ENCODE measurements at places on chromosomes 3 and 15.
A peak's percentile ranks its signal among the peaks of the same experiment; 100 is the strongest.

- no peak for DNase-seq
Observed at GRCh38 chr15:45873781-45874180, 239.0 kb downstream of the SQOR start.

GRCh38 chr15:77312523-77312922 is 107.4 kb downstream of the PEAK1 start:
- DNase-seq = no peak

- DNase-seq = peak; percentile 68
Observed at GRCh38 chr3:109081746-109082510, 36.0 kb downstream of the MORC1 start.

- no peak for DNase-seq
Observed at GRCh38 chr15:98427321-98427720, 221.0 kb upstream of the IGF1R start.

- no peak for DNase-seq
Observed at GRCh38 chr3:23985747-23986544, 40.9 kb downstream of the NR1D2 start.

- no peak for DNase-seq
Observed at GRCh38 chr15:67018441-67018840, 47.0 kb upstream of the SMAD3 start.

DNA sequence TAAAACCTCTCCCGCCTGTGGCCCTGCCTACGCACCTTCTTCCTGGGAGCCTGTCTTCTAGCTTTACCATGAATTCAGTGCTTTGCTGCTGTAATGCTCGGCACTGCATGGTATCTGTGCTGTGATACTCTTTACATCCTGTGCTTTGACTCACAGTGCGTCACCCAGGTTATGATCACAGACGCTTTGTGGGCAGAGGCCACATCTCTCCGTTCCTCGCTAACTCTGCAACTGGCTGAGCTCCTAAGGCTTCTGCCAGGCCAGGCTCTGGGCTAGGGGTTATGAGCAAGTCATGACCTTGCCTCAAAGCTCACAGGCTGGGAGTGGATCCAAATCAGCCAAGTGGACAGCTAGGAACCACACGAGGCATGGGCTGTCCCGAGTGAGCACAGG is 23.2 kb downstream of the SPTBN5 start:
- DNase-seq = peak; percentile 65

DNA sequence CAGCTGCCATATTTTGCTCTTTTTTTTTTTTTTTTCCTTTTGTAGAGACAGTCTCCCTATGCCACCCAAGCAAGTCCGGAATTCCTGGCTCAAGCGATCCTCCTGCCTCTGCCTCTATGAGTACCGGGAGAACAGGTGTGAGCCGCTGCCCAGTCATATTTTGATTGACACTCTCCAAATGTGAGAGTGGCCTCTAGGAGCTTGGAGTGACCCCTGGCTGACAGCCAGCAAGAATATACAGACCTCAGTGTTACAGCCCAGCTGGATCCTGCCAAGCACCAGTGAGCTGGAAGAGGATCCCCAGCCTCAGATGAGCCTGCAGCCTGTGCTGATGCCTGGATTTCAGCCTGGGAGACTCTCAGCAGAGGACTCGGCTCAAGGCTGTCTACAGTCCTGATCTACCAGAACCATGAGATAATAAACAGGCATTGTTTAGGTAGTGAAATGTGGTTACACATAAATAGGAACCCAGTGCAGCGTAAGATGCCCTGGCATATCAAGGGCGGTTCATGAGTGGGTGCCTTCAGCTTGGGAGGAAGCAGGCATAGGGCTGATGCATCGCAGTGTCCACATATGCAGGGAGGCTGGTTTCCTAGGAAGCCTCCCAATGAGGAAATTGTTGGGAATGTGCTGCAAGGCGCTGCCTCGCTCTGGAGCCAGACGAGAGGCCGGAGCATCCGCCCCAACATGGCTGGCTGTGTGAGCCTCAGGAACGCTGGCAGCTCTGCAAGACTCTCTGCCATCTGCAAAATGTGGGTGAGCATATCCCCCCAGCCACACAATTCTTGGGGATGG is 38.9 kb upstream of the ATP10A start:
- no peak for DNase-seq

DNA sequence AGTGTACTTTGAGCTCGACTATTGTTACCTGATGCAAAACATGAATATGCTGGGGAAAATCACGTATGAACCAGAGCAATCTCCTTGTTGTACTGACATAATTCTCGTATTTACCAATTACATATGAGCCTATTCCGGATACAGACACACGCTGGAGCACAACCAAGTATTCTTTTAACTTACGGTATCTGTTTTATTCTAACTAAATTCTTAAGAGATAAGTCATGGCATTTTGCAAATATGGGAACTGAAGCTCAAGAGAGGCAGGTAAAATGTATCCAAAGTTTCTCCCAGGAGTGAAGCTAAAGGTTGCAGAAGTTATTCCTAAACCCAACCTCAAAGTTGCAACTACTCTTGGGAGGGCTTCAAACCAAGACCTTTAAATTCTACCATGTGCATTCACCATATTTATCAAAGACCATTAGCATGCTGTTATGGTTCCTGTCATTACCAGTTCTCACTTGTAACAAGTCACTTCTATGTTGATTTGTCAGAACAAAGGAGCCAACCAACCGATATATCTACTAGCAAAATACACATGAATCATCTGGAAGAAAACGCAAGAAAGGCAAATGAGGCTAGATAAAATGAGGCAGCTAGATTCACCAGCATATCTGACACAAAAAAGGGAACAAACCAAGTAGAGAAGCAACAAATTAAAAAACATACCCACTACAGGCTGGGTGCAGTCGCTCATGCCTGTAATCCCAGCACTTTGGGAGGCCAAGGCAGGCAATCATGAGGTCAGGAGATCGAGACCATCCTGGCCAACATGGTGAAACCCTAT is 17.8 kb downstream of the TBL1XR1 start:
- DNase-seq = no peak

DNA sequence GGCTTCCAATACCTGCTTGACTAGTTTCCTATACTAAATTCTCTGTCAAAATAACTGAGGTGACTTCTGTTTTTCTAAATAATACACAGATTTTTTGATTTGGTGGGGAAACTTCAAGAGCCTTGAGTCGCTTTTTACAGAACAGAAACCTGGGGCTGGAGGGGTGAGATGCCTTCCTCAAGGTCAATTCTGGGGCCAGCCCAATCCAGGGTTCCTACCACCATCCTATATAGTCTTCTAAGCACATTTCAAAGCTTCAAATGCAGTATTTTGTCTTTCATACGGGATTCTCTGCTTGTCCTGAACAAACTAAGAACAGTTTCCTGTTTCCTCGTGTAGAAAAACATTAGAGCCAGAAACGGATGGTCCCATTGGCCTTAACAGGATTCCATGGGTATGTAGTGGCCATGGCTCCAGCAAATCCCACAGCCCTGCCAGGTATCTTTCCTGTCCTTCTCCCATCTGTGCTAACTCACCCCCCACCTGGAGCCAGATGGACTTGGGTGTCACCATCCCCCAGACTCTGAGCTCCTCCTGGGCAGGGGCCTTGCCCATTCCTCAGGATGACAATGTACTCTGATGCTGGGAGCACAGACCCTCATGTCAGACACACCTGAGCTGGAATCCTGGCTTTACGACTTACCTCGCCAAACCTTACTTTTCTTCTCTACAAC is 146.9 kb downstream of the KLF13 start:
- DNase-seq = no peak

DNA sequence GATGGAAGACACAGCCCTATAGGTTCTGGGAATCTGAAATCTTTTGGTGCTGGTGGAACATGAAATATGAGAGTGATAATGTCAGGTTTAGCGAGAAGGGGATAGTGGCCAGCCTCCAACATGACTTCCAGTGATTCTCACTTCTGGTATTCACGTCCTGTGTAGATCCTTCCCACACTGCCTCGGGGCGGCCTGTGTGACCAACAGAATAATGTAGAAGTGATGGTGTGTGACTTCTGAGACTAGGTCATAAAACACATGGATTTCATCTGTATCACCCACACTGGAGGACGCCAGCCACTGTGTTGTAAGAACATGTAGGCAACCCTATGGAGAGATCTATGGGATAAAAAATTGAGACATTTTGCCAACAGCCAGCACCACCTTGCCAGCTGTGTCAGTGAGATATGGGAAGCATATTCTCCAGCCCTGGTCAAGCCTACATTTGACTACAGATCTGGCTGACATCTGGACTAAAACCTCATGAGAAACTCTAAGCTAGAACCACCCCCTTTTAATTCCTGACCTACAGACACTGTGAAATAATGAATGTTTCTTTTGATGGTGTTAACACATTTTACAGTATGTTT is 25.5 kb upstream of the NUDT16 start:
- no peak for DNase-seq

DNA sequence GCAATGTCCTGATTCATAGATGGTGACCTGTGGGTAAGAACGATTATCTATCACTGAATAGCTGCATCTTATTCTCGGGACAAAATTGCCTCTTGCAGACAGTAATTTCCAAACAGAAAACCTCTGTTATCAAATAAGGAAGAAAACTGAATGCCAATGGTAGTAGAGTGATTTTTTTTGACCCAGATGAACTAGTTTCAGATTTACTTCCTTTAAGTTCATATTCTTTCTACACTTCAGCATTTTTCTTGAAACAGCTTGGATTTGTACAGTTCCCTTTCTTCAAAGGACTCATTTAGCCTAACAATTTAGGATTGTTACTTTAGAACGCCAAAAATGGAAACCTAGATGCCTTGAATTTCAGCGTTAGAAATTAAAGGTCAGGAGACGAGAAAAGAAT is 14.6 kb downstream of the ETV5 start:
- no peak for DNase-seq

DNA sequence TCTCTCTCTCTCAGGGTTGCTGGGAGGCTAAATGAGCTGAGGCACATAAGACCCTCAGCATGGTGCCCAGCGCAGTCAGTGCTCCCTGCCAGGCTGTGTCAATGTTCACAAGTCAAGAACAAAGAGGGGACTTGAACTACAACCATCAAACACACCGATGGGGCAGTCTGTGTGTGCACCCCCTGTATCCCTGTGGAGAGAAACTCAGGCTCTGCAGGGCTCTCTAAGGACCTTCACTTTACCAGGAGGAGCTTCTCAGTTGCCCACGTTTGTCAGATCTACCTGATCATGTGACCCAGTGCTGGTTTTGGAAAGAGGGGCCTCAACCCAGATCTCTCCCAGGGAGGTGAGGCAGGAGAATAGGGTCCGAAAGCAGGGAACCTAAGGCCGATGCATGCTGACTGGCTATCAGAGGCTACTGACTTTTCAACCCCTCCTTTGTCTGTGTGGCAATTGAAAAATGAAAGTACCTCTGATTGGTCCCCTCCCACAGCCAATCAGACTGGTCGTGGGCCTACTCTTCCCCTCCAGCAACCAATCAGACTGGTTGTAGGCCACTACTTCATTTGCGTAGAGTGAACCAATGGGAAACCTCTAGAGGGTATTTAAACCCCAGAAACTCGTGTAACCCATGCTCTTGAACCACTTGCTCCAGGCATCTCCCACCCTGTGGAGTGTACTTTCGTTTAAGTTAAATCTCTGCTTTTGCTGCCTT is 34.0 kb downstream of the RHCG start:
- DNase-seq = no peak

- DNase-seq = no peak
Observed at GRCh38 chr3:61146010-61146890, 105.0 kb downstream of the FHIT start.

DNA sequence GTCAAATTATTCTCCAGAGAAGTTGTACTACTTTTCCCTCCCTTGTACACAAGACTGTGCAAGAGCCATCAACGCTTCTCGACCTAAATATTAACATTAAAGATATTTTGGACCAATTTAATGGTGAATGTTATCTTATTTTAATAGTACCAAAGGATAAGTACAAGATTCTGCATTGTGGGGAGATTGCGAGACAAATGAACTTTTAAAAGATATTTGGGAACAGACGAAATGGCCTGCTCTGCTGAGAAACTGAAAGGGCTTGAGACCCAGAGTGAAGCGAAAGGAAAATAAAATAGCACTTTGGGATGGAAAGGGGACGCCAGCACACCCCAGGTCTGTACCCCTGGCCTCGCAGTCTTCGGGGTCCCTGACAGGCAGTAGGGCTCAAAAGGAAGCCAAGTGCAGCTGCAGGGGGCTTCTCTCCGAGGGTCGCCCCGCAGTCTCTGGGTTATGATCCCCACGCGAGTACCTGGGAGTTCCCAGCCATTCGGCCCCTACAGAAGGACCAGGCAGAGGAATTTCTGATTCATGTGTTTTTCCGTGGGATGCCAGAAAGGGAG is 97.6 kb upstream of the VGLL3 start:
- DNase-seq = no peak

GRCh38 chr15:33182926-33183325 is 11.6 kb downstream of the FMN1 start:
- DNase-seq = no peak

GRCh38 chr15:57540211-57540610 is 51.5 kb upstream of the MYZAP start:
- DNase-seq = no peak

DNA sequence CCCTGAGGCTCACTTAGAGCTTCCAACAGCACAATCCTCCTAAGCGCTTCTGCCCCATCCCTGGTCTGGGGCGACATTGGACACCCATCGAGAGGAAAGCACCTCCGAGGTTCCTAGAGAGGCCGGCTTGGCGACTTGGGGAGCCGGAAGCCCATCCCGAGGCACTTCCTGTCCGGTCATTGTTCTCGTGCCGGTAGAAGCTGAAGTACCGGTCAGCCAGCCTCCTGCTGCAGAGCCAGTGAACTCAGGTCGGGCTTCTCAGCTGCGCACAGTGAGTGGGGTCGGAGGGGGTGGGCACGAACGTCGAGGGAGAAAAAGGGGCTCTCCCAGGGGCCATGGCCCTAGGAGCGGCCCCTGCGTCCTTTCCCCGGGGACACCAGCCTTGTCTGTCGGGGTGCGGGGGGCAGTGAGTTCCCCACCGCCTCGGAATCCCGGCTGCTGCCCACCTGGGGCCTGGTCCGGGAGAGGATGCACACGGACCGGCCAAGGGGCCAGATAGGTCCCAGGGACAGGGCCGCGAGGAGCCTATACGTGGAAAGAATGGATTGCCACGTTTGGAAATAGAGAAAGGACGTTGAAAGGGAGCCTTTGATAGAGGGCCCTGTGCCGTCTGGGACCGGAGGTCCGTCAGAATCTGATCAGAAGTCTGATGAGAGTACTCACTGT is at the start of gene ZNF35:
TSS of gene ZNF35 (plus strand) at position 169 of the 666 bp plus-strand sequence. CDS start 2,336 bp downstream, outside the sequence.
- DNase-seq = no peak
